ENCODE measurements at places on chromosomes 3 and 15.

- DNase-seq, result peak; percentile 41
These were observed 238.2 kb downstream of the GREM1 start for GRCh38 chr15:32956006-32956405.

GRCh38 chr3:147389717-147390116, 16.6 kb downstream of the ZIC4 start:
- no peak for DNase-seq

DNA sequence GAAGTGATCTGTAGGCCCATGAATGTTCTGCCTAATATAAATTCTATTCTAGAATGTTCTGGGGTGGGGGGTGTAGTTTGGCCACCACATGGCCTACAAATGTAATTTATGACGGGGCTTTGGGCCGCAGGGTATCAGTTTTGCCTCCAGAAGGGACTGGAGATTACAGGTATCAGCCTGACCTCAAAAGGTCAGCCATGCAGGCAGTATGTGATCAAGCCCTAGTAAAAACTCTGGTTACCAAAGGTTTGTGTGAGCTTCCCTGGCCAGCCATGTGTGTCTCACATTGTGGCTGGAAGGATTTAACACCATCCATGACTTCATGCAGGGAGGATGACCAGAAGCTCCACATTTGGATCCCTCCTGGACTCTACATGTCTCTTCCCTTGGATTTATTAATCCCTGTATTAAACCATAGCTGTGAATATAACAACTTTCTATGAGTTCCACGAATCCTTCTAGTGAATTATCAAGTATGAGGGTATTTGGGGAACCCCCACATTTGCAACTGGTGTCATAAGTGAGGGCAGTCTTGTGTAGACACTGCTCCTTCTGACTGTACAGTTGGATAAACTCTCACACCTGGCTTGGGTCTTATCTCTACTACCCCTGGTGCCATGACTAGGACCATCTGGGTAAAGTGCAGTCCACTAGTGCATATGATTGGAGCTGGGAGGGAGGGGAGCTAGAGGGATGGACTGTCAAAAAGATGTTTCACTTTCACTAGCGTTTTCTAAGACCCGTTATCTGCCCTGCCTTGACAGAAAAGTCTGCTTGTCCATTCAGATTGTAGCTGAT, 50.0 kb upstream of the RFX7 start:
- no peak for DNase-seq

DNA sequence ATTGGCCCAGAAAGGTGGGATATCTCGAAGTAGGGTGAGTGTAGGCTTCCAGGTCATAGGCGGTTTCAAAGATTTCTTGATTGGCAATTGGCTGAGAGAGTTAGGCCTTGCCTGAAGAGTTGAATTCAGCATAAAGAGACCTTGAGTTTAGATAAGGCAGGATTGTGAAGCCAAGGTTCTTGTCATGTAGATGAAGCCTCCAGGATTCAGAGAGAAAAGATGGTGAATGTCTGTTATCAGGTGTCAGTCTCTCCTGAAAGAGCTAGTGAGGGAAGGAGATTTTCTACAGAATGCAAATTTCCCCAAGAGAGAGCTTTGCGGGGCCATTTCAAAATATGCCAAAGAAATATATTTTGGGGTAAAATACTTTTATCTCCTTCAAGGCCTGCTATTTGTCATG, 217.0 kb upstream of the TLE3 start:
- DNase-seq, result peak; percentile 59

DNA sequence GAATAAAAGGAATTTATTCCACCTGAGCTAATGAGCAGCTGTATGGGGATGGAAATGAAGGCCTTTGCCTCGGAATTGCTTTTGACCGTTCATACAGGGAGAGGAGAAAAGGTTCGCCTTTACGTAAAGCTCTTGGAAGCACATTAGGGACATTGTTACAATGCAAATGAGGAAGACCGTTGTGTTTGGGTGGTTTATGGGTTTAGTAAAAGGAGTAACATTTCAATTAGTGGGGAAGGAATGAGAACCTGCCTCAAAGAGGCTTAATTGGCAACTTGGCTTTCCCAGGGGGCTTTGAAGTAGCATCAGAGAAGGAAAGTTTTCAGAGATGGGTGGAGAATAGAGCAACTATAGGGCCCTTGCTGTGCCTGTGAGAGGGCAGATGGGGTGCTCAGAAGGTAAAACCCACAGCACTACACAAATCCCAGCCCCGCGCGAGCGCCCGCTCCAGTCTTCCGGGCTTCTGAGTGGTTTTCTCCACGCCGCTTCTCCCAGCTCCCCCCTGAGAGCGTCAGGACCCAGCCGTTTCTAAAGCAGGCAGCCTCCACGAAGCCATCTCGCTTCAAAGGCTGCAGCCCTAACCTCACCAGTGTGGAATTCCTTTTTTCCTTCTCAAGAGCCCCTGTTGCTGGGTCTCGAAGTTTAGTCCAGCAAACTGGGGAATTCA, 192.0 kb upstream of the HES1 start:
- DNase-seq, result peak; percentile 35

GRCh38 chr15:47443839-47444238, 273.5 kb upstream of the SEMA6D start:
- no peak for DNase-seq

DNA sequence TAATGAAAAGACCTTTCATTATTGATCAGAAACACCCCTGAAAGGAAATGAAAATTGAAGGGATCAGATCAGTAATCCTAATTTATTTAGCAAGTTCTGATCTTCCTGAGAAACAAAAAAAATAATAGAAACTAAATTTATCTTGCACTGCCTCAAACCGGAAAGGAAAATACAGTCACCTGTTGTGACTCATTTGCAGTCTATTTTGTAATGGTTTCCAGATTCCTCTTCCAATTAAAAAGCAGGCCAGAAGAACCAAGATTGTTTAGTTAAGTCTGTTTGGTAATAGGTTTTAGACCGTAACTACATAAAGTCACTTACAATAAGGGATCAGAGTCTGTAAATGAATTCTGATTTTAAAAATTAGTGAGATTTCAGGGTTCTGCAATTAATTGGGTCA, 49.7 kb upstream of the ATOSA start:
- DNase-seq, result no peak

GRCh38 chr15:81194723-81195122, 2.0 kb upstream of the IL16 start:
- no peak for DNase-seq

GRCh38 chr15:43283526-43283925, 16.8 kb upstream of the TGM5 start:
- DNase-seq, result no peak

- DNase-seq, result no peak
These were observed 241.4 kb downstream of the PTPRG start for GRCh38 chr3:61802772-61803171.

- no peak for DNase-seq
These were observed 1.6 kb upstream of the ITGA11 start for GRCh38 chr15:68433551-68433950.

GRCh38 chr3:77040216-77040615, 317 bp downstream of the ROBO2 start:
- no peak for DNase-seq

DNA sequence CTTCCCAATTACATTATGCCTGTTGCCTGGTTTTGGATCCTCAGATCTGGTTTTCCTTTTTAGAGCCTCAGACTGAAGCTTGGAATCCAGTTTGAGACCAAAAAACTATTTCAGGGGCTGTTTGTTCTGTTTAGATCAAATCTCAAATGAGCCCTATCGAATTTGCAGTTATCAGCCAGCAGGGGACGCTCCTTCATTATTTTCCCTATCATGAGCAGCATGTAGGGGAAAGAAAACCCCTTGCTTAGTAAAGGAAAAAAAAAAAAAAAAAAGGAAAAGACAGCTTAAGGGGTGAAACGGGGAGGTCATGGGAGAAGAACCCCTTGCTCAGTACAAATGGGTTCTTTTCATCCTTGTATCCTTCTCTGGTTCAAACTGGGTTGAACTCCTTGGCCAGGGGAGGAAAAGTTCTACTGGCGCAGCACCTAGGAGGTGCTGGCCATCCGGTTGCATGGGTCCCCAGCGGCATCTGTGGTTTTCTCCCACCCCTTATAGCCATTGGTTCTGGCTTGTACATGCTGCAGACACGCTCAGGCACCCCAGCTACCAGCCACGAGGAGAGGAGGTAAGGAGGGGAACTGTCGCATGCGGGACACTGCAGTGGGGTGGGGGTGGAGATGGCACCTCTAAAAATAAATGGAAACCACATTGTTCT, 1375.1 kb upstream of the ALCAM start:
- DNase-seq, result no peak

DNA sequence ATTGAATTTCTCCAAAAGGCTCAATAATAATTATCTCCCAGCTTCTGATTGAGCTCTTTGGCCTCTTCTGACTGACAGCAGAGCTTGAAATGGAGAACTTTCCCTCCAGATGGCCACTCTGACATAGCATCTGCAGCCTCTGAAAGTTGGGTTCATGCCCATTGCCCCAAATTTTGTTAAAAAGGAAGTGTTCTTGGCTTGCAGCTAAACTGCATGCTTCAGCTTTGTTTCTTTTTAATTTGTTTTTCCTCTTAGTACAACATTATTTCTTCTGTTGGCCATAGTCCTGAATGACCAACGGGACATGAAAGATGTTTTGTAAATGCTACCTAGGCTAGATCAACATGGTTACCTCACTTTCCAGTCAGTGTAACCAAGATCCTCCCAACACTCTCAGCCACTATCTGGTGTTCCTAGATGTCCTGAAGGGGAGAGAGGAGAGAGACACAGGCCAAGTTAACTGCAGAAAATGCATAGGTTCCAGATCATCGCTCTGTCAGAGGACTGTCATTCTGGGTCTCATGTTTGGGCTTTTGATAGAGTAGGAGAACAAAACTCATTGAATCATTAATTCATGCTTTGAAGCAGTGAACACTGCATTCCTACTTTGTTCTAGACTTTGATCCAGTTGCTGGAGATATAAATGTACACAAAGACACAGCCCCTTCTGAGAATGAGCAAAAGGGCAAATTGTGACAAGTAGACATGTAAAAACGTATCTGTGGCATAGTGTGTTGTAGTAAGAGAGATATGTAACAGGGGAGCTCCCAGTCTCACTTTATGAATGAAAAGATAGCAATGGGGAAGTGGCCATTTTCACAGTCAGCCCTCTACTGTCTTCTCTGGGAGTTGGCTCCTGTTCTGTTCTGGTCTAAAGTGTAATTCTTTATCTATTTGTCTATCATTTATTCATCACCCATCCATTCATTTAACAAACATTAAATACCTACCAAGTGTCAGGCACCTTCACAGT, 156.2 kb downstream of the ZNF621 start:
- DNase-seq, result no peak

GRCh38 chr15:26572602-26573350, 200.1 kb downstream of the GABRB3 start:
- DNase-seq, result peak; percentile 42

DNA sequence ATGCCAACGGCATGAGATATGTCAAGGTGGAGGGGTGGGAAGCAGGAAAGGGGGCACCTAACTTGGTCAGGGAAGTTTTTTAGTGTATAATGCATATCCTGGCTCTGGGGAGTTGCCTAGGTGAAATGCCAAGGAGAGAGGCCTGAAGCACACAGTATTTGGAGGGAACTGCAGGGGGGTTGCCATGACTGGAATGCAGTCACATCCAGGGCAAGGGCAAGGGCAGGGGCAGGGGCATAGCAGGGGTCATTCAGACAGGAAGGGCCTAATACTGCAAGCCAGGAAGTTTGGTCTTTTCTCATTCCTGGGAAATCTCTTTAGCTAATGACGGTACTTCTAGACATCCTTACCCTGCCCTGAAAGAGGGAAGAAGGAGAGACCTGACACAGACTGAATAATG, 60.5 kb downstream of the MYRIP start:
- DNase-seq, result no peak

DNA sequence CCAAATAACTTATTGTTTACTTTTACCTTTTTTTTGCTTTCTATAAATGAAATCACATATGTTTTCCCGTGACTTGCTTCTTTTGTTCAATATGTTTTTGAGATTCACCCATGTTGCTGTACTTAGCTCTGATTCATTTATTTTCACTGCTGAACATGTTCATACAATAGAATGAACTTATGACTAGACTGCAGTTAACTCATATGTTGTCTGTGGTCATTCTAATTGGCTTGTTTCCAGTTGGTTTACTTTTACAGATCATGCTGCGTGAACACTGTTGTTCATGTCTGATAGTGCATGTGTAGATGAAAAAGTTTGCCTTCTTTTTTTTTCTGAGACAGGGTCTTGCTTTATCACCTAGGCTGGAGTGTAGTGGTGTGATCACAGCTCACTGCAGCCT, 31.6 kb upstream of the SV2B start:
- no peak for DNase-seq

DNA sequence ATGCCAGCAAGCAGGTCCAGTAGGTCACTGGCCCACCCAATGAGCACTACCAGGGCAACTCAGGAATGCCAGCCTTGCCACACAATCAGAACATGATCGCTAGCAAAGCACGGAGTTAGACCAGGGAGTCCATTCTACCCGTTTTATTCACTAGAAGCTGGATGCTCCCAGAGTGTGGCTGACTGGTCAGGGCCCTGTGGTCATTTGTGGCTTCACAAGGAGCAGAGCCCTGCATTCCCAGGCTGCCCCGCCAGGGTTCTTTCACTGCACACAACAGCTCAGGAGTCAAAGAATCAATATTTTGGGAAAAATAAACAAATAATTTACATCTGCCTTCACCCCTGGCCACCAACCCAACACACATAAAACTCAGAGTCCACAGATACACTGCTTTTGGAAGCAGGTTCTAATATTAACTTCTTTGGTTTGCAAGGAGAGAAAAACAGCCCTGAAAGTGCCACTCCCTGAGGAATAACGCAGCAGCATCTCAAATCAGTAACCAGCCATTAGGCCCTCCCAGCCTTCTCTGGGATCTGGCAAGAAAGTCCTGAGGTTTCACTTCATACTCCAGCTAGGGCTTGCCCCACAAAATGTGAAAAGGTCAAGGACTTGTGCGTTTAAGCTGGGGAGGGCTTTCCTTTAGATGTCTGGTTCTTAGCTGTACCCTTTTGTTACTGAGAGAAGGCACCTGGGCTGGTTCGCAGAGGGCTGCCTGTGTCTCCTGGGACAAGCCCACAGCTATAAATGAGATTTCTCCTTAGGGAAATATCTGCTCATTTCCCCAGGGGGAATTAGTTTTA, 16.0 kb downstream of the SIAH2 start:
- no peak for DNase-seq

GRCh38 chr3:108415661-108416060, 94.7 kb downstream of the MYH15 start:
- no peak for DNase-seq

DNA sequence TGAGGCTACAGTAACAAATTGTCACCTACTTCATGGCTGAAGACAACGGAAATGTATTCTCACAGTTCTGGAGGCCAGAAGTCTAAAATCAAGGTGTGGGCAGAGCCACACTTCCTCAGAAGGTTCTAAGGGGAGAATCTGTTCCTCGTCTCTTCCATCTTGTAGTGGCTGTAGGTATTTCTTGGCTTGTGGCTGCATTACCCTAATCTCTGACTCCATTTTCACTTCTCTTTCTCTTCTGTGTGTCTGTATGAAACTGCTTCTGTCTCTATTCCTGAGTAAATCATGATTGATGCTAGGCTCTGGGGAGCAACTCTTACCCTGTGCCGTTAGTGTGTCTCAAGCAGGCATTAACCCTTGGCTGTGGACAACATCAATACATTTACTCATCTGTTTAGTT, 164.7 kb downstream of the SQOR start:
- no peak for DNase-seq
